ENCODE measurements at places on chromosomes 7 and 10. TPM values are rescaled to one million over a fixed set of nuclear protein-coding genes. Genes with fewer than 3 reads are reported as not detected.

DNA sequence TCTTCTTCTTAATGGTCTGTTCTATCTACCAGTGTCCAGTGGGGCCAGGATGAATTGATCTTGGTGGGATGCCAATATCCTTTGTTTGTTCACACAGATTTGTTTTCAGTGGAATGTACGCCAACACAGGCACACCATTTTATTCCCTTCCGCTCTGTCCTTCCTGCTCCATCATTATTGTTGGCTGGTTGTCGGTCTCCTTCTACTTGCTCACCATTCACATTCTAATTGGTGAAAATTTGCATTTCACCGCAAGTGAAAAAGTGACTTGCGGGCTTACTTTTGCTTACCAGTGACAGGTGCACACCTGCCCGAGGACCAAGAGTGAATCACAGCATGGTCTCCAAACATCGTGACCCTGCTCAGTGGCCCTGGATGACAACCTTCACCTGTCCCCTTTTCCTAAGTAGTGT lies 148.3 kb downstream of the NOC3L start:
- H3K27ac ChIP-seq = no peak overlapping the region
- no peaks in the 10 kb centered on the region for H3K27me3 ChIP-seq
- H3K36me3 ChIP-seq = no peaks in the 10 kb centered on the region
- no peak overlapping the region for H3K4me3 ChIP-seq
- no peak for DNase-seq

The PROSER2 gene
- not detected for total RNA-seq

The TECTB gene
- not detected for total RNA-seq

The PDSS1 gene
- 13.6 TPM for total RNA-seq

- no peak within 1 kb of the TSS for H3K27ac ChIP-seq
- H3K27me3 ChIP-seq = 0 out of 2 replicates have a peak, but pooled peaks cover 3% of the 10 kb centered on the region
- H3K4me3 ChIP-seq = peak within 1 kb of the TSS; percentile 62
- DNase-seq = no peak
Measured at GRCh38 chr7:127252778-127253280, at the start of gene GRM8. Gene GRM8 (minus strand): TSS chr7:127252941.

- H3K27ac ChIP-seq = no peak overlapping the region
- H3K27me3 ChIP-seq = no peaks in the 10 kb centered on the region
- DNase-seq = no peak
- H3K4me3 ChIP-seq = no peak overlapping the region
- no peaks in the 10 kb centered on the region for H3K4me1 ChIP-seq
Measured at GRCh38 chr7:82598958-82599357, 155.4 kb upstream of the CACNA2D1 start.

GRCh38 chr7:21352540-21353387 lies 75.1 kb upstream of the SP4 start:
- H3K4me1 ChIP-seq = peaks cover 32% of the 10 kb centered on the region
- no peaks in the 10 kb centered on the region for H3K36me3 ChIP-seq
- peak; percentile 91 for DNase-seq
- H3K27me3 ChIP-seq = no peaks in the 10 kb centered on the region
- no peak overlapping the region for H3K4me3 ChIP-seq
- no peak overlapping the region for H3K27ac ChIP-seq

All from Karpas-422 (cell line).